ENCODE measurements at places on chromosomes 7 and 10.

DNA sequence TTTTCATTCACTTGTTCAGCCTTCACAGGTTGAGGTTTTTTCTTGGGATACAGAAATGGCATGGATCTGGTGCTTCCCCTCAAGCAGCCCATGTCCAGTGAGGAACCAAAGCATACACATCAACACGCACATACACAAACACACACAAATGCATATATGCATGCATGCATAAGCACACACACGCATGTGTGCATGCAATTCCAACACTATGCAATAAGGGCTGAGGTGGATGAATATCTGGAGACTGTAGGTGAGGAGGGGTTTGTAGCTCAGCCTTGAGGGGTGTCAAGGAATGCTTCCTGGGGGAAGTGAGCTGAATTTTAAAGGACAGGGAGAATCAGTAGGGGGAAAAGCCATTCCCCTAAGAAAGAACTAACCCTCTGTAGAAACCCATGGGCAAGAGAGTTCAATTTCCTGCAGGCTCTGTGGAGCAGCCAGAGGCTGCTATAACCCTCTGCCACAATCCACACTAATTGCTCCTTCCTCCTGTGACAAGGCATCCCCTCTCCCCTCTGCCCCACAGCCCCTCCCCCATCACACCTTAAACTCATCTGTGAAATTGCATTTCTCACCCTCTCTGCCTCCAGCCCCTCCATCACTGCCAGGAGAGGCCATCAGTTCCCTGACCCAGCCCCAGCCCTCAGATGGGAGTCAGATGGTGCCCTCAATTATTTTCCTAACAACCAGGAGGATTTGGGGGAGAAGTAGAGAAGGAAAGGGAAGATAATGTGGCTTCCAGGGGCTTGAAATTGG is 316.4 kb downstream of the RPS24 start:
- DNase-seq: no peak

DNA sequence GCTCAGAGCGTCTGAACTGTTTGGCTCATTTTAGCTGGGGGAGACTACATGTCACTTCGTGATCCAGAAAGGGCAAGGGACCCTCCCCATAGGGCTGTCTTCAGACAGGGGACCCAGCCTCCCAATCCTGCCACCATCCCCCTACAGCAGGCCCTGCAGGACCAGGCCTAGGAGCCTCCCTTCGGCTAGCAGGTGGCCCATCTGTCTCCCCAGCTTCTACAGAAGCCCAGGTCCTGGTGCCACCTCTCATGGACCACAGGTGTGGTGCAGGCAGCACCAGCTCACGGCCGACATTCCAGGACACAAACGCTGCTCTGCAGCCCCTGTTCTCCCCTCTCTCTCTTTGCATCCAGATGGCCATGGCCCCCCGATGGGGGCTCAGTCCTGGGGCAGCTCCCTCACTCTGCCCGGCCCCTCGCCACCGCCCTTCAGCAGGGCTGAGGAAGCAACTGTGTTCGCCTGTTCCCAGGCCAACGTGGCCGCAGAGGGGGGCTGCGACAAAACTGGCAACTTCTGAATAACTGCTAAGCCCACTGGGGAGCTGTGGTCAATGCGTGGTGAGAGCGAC is 10.3 kb downstream of the TECPR1 start:
- DNase-seq: no peak

DNA sequence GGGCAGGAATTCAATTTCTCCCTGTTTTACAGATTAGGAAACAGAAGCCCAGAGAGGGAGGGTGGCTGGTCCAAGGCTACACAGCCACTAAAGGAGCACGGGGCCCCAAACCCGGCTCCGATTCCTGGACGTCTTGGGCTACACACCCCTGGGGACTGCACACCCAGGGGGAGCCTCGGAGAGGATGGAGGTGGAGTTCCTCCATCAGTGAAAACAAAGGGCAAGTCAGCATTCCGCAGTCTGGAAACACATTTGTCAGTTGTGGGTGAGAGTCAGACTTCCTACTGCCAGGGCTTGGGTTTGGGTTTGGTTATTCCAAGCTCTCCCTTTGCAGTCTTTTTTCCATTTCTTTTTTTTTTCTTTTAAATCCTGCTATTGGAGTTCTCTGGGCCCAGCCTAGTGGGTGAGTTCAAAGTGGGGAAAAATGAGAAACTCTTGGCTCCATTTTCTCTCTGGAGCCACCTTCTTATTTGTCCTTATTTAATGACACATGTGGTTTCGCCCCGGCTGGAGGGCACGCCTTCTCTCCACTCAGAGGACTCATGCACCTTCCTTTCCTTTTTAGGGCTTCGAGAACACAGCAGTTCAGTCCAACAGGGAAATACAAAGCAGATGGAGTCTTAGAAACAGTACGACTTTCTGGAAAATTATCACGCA is 59.9 kb upstream of the AQP1 start:
- no peak for DNase-seq

DNA sequence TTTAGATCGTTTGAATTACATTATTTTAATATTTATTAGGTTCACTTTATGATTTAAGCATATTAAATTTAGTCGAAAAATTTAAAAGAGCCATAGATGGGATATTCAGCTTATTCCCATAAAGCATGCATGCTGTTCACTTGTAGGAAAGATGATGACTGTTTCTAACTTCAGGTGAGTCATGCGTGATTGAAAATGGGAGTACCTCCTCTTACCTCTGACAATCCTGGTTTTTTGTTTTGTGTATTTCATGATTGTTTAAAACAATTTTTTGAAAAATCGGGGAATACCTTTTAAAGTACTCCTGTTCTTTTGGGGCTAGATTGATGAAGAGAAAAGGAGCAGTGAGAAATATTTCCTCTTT is 1.4 kb downstream of the TNKS2 start:
- DNase-seq: peak; percentile 26

GRCh38 chr7:21504021-21504420 is 38.8 kb upstream of the DNAH11 start:
- no peak for DNase-seq

GRCh38 chr10:132064082-132064755 is 1.5 kb upstream of the JAKMIP3 start:
- no peak for DNase-seq

- DNase-seq: no peak
These were observed 43.2 kb upstream of the TES start for GRCh38 chr7:116167177-116167576.

GRCh38 chr7:130662426-130662825 is 6.1 kb downstream of the COPG2 start:
- DNase-seq: no peak

DNA sequence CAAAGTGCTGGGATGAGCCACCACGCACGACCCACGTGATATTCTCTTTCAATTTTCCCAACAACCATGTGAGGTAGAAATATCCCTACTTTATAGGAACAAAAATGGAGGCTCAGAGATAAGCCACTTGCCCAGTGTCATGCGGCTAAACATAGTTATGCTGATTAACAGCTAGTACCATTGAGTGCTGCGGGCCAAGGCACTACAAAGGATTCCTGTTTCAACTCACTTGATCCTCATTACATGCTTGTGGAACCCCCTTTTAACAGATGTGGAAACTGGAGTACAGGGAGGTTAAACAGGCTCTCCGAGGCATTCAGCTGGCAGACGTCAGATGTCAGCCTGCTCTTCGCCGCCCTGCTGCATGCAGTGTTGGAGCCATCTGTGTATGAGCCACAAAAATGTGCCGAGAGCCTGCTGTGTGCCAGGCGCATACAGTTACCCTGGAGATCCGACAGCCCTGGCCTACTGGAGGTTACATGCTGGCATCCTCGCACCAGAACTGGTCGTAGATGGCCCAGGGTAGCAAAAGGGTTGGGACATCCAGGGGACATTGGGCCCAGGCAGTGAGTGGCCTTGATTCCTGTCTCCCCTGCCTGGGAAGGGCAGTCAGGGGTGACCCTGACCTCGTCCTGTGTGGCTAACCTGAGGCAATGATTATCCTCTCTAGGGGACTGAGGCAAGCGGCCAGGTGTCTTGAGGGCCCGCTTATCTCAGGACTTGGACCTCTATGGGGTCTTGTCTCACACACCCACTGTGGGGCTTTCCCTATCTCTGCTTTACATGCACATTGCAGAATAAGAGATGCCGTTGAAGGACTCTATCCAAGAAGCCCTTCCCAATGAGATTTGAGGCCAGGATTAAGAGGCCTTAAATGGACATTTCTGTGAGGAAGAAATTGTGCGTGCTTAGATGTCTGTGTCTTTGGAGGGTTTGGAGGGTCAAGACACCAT is 18.5 kb upstream of the SRGN start:
- no peak for DNase-seq

DNA sequence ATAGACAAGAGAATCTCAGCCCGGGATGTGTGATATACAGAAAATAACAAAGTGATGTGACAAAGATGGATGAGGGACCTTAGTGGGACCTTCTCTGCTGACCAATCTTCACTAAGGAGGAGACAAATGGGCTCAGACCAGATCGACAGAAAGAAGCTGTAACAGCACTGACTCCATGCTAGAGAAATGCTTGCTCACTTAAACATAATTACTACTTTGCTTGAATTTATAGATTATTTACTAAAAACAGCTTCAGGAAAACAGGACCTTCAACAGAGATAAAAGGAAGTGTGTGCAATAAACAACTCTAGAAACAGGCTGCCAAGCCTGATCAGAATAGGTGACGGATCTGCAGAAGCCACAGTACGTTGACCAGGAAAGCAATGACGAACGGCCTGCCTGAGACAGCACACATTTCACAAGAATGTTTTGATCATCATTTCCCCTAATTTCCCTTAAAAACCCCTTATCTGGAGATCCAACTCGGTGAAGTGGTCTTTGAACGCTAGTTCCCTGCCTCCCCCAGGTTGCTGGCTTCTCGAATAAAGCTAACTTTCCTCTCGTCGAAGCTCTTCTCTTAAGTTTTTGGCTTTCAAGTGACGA is 98.4 kb upstream of the STEAP1B start:
- no peak for DNase-seq

DNA sequence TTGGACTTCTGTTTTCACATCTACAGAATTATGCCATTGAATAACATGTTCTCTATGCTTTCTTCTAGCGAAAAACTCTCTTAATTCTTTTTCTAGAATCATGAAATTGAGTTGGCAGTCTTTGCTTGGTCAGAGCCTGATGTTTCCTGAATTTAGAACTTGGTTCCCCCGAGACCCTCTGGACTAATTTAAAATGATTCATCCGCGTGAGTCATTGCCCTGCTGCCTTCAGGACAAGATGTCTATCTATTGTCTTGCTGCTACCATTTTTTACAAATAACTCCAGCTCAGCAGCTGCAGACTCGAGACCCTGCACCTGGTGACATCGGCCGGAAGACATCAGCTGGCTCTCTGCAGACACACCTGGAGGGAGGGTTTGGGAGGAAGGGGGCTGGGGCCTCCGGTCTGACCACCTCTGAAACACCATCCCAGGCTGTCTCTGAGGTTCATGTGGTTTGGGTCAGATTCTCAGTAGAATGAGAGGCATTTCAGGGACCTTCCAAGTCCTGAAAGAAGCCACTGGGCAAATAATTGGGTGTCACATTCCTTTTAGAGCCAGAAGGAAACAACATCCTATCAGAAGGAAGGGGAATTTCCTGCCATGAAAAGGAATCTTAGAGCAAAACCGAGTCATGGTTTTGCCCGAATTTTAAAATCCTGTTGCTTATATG is 20.9 kb upstream of the KLF6 start:
- peak; percentile 75 for DNase-seq

DNA sequence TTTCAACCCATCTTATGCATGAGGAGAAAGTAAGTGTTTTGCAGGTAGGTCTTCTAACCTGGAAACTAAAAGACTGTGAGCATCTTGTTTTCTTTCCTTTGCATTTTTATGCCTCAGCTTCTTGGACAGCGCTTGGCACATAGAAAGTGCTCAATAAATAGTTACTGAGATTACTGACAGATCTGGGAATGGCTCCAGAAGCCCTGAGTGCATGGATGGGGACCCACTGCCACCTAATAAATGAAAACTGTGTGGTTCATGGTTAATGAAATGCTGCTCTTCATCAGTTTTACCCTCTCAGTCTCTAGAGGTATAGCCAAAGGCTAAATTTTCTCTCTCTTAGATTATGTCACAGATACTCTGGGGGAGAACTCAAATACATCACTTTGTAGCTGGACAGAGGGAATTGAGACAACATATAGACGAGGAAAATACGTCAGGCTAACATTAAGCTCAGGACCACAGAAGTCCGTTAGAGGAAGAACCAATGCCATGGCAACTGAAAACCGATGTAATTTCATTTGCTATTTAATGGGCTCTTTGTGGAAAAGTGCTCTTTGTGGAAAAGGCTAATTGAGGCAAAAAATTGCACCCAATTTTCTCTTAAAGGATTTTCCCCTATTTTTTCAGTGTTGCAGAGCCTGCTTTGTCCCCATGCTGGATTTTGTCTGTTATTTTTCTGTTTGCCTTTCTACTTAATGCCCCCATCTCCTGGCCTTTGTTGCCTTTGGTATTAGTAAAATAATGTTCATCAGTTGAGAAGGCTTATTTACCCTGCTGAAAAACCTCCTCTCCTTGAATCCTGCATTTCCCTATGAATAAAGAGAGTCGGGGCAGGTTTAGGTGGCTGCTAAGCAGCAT is 17.8 kb downstream of the ASB4 start:
- no peak for DNase-seq

GRCh38 chr10:59719374-59719773 is 9.7 kb upstream of the SLC16A9 start:
- no peak for DNase-seq

DNA sequence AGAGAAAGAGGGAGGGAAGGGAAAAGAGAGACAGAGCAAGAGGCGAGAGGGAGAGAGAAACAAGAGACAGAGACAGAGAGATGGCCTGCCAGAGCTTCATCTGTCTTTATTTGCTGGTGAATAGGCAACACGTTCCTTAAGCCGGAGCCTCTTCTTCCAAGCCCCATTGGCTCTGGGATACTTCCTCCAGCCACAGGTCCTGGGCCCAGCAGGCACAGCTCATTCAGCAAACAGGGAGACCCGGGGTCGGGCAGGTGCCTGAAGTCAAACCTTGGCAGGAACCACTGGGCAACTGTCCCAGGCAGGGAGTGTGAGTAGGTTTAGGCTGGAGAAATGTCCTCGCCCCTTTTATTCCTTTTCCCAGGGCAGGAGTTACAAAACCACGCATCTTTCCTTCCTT is 68.2 kb downstream of the MYL10 start:
- DNase-seq: no peak

- no peak for DNase-seq
These were observed 414.6 kb downstream of the DNAJB6 start for GRCh38 chr7:157751406-157751805.

DNA sequence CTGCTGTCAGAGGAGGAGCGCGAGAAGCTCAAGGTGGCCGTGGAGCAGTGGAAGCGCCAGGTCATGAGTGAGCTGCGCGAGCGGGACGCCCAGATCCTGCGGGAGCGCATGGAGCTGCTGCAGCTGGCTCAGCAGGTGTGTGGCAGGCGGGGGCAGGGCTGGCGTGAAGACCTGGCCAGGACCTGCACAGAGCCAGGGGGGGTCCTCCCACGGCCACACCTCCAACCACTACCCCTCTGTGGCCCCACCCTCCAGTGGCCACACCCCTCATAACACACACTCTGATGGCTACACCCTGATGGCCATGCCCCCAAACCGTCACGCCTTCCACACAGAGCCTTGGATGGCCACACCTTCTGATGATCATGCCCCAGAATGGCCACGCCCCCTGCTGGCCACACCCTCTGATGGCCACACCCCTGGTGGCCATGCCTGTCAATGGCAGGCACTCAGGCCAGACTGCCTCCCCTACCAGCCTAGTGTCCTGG is 23.4 kb upstream of the DPYSL4 start:
- peak; percentile 37 for DNase-seq

GRCh38 chr7:26704786-26705185 is 159.6 kb downstream of the SKAP2 start:
- peak; percentile 48 for DNase-seq

- DNase-seq: no peak
These were observed 270.1 kb downstream of the ARL4A start for GRCh38 chr7:12957487-12957886.

- DNase-seq: no peak
These were observed 542.9 kb upstream of the GALNT17 start for GRCh38 chr7:70589010-70589409.

GRCh38 chr7:44150966-44151941 is 10.1 kb upstream of the MYL7 start:
- no peak for DNase-seq

Data from lung microvascular endothelial cell (primary cell).